AG04449 (cell line): ENCODE measurements at places on chromosomes 12 and 14.
A peak's percentile ranks its signal among the peaks of the same experiment; 100 is the strongest.

DNA sequence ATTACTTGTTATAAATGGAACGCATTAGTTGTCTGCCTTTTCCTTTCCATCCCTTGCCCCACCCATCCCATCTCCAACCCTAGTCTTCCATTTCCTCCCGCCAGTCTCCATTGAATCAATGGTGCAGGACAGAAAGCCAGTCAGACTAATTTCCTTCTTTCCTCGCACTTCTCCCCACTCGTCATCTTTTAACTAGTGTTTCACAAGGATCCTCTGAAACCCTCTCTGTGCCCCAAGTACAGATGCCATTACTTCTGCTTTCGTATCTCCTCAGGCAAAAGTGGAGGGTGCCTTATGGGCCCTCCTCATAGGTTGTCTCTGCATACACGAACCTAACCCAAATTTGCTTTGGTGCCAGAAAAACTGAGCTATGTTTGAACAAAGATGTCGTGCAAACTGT is 4.2 kb downstream of the DAZAP2 start:
- DNase-seq: no peak

DNA sequence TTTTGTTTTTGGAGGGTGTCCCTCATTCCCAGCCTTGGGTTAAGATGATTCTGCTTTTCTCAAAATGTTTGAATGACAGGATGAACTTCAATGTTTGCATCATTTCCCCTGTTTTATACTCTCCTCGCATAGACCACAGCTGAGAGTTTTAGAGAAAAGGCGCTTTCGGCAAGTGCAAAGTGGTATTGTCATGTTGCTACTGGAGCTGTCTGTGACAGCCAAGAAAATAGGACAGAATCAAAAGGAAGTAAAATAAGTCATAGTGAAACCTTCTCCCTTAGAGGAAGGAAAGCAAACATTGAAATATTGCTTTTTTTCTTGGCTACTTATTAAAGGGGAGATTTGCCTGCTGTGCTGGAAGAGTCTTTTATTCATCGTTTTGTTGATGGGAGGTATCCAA is 33.5 kb upstream of the ARHGAP5 start:
- DNase-seq: no peak

GRCh38 chr12:120119271-120119973 is 2.9 kb upstream of the RAB35 start:
- DNase-seq: peak; percentile 29

DNA sequence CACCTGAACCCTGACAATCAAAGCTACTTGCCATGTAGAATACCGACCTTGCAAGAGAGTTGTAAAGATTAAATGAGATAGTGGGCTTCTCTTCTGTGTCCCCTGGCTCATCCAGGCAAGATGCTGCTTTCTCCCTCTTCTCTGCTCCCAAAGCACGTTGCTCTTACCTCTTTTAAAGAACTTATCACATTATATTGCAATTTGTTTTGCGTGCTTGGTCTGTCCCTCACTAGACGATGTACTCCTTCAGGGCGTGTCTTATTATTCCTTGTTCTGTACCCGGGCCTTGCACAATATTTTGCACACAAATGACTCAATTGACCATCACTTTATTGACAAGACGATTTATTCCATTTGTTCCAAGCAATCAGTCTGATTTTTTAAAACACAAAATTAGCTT is 3.3 kb downstream of the DCN start:
- DNase-seq: no peak

GRCh38 chr12:25051171-25051570 is 102.3 kb upstream of the BCAT1 start:
- DNase-seq: no peak

DNA sequence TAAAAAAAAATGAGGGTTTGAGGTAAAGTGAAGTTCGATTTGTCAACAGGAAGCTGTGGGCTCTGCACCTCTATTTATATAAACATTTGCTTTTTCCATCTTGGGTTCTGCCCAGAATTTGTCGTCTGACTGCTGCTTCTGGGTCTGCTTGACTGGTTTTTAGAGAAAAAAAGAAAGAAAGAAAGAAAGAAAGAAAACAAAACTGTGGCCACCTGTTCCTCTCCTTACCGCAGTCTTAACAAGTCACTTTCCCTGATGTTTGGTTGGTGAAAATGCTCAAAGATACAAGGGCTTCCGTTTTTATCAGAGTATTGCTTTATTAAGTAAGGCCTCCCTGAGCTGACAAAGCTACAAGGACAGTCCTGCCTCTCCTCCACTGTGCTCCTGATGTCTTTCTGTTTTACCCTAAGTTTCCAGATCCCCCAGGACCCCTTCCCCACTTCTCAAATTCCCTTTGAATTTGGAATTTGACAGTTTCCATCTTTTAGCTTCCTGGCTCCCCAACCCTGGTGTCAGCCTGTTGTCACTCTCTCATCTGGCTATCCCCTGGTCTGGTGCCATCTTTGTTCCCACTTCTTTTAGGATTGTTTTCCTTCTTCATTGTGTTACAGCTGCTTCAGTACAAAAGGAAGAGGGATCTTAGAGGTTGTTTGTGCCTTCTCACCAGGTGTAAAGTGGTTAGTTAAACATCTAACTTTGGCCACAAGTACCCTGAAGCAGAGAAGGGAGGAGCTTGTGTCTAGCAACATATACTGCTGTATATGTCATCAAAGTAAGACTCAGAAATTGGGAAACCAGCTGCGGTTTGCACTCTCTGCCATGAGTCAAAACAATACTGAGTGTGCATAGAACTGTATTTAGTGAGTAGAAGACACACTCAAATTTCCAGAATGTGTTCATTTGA is 18.0 kb downstream of the MFAP5 start:
- no peak for DNase-seq

GRCh38 chr12:101045486-101046464 is 164.3 kb downstream of the SLC5A8 start:
- DNase-seq: no peak

GRCh38 chr14:75342762-75343599 is 64.4 kb downstream of the FOS start:
- DNase-seq: no peak

GRCh38 chr12:49331380-49332222 is 5.4 kb downstream of the C1QL4 start:
- DNase-seq: no peak

GRCh38 chr12:129064209-129064855 is 211.1 kb downstream of the GLT1D1 start:
- no peak for DNase-seq

DNA sequence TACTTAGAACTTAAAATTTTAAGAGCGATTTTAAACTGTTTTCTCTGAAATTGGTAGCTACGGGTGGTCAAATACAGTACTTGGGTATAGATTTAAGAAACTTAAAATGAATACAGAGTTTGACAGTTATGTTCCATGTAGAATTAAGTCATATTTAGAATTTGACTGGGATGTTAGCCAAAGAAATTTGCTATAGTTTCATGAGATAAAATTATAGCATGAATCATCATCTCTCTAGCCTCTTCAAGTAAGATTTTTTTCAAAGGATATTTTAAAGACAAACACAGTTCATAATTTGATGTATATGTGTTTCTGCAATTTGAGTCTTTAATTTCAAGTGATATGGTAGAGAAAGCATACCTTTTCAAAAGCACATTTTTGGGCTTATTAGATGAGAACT is 41.0 kb downstream of the ZCRB1 start:
- no peak for DNase-seq

DNA sequence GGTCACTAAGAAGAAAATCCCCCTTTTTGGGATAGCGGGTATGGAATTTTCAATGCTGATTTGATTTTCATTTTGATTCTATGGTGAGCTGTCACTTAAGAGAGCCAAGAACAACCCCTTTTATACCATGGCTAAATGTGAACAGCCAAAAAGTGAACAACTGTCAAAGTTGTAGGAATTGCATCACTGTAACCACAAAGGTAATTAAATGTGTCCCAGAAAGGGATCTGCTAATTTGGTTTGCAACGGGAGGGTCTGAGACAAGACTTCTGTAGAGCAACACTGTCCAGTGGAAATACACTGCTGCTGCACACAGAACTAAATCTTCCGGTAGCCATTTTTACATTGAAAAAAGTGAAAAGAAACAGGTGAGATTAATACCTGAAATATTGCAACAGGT is 14.6 kb downstream of the CHST11 start:
- no peak for DNase-seq

DNA sequence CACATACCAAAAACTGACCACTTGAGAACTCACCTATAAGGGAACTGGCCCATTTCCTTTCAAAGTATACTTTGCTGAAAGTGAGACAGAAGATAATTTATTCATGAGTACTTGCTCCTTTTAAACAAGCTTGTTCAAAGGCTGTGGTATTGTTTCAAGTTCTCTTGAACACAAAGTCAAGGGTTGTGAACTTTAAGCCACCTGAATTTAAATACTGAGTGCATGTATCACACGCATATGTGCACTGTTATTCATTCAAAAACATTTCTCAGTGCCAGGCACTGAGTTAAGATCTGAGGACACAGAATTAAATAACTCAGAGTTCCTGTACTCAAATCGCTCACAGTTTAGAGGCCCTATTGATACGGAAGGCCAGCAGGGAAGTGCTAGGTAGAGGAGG is 19.1 kb upstream of the LDHB start:
- DNase-seq: no peak

GRCh38 chr14:52694761-52695480 is 437 bp downstream of the ERO1A start:
- DNase-seq: no peak
